Sigmoid colon (tissue), 7 donors: ENCODE measurements at places on chromosomes 5 and 9. TPM values are rescaled to one million over a fixed set of nuclear protein-coding genes. Genes with fewer than 3 reads are reported as not detected.

DNA sequence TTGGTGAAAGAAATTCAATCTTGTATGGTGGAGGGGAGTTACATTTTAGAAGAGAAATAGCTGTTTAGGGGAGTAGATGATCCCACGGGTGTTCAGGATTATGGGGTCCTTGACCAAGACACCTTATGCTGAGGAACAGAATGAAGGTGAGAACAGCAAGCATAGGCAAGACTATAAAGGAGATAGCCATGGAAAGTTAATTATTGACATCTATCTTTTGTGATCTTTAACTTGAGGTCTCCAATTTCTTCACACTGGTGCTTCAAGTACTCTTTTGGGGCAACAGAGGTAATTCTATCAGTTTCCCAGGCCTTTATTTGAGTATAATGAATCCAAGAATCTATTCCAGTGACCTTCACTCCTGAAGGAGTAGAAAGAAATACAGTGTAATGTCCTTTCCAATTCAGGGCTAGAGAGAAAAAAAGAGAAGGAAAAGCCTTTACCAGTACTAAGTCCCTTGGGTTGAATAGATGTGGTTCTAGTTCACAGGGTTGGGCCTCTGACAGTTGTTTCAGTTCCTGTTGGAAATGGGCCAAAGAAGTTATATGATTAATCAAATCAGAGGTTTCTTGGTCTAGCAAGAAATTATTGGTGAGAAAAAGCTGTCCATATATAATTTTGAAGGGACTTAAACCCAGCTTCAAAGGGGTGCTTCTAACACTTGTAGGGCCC, 2104.1 kb upstream of the ACO1 start:
- DNase-seq = no peak

DNA sequence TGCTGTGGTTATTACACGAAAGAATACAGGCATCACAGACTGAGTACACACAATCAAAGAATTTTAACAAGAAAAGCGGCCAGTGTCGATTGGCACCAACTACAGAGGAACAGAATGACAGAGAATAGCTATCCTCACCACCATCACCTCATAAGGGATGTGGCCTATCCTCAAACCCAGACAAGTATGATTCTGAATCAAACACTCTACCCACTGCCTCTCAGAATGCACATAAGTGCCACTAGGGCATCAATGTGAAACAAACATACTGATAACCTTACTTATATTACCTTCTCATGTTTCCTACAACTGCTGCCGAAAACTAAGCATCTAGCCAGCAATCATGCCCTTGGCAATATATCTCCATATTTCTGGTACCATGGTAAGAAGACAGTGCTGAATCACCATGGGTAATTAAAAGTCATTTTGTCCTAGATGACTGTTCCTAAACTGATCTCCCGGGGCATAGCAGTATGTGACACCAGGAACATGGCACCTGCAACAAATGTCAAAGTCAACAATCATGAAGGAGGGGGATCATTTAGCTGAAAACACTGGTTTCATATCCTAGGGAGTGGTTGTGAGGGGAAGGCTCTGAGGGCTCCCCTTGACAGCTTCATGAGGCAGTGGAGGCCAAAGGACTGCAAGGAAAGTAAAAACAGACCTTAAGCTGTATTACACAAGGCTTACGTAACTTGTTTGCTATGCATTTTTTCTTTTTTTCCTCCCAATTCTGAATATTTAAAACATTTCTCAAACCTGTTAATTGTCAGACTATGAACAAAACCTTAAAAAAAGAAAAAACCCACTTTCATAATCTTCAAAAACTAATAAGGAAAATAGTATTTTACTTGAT, 88.3 kb downstream of the LHFPL2 start:
- DNase-seq = no peak

GRCh38 chr9:20199111-20199510, 410.3 kb upstream of the SLC24A2 start:
- no peak for DNase-seq

DNA sequence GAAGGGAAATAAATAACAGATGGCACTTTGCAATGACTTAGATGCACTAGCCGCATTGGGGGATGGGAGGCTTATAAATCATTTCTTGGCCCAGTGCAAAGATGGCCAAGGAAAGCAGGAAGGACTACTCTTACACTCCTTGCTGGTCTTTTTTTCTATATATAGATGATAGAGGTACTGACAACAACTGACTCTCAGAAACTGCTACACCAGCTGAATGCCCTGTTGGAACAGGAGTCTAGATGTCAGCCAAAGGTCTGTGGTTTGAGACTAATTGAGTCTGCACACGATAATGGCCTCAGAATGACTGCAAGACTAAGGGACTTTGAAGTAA, 1.7 kb downstream of the CCNG1 start:
- DNase-seq = no peak

DNA sequence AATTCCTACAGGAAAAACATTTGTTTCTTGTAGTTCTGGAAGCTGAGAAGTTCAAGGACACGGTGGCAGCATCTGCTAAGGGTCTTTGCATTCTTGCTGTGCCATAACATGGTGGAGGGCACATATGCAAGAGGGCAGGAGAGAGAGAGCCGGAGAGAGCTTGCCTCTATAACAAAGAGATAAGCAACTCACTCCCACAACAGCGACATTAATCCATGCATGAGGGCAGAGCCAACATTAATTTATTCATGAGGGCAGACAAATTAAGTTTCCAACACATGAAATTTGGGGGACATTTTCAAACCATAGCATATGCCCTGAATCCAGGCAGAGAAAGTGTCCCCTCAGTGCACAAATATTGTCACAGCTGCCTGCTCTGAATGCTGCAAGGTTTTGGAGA, 4.4 kb upstream of the GTF3C5 start:
- DNase-seq = no peak

DNA sequence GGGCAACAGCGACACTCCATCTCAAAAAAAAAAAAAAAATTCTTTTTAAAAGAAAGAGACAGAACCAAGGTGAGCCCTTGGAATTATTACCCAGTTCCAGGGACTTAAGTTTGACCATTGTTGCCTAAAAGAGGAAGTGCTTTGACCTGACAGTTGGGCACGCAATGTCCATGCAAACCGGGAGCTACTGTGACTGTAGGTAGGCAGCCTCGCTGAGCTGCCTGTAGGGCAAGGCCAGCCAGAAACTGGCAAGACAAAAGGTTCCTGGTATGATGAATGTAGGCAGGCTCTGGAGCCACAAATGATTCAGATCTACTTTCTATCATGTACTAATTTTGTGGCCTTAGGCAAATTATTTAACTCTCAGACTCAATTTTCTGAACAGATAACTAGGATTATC, 334.8 kb upstream of the ZNF462 start:
- DNase-seq = no peak

DNA sequence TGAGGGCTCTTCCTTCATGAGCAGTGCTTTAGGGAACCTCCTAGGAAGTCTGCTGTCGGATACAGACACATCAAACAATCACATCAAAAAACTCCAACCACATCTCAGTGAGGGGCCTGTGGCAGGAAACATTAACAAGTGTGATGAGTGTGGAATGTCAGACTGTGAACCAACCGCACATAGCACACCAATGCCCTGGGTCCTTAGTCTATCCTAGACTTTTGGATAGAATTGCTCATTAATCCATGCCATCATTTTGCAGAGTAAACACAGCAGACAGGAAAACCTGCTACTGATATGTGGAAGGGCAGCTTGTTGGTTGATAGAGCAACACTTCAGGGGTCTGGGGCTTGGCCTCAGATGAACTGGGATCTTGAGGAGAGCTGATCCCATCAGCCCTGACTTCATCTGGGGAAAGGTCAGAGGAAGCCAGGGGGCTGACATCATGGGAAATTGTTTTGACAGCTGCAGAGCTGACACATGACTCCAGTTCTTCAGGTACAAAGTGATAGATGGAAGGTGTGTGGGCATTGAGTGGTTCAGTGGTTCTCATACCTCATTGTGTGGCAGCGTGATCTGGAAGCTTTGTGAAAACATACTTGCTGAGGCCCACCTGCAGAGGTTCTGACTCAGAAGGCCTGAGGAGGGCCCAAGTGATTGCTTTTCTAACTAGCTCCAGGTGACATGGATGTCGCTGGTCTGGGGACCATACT, 193.3 kb downstream of the DIRAS2 start:
- DNase-seq = no peak

DNA sequence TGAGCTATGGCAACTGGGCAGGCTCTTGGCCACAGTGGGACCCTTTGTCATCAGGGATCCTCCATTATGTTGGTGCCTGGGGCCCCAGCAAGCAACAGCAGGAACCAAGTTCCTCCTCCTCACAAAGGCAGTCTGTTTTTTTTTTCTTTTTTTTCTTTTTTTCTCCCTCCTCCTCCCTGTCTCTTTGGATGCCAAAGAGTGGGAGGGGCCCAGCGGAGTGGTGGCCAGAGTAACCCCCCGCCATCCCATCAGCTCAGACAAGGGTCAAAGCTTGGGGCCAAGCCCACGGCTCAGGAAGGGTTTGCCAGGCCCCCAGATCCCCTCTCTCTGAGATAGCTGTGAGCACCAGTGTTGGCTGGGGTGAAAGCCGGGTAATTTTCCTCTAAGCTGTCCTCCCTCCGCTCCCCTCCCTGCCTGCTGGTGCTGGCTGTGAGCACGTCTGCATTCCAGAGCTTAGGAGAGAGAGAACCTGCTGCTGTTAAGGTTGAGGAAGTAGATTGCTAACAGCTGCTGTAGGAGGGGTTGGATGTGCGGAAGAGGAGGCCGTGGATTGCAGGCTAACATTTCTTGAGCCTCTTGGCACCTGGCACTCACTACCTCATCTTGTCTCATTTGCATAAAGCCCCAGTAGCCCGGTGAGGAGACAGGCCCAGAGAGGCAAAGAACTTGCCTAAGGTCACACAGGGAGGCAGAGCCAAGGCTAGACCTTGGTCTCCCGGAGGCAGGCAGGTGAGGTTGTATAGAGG, 21.2 kb downstream of the GSN start:
- DNase-seq = peak; percentile 94

DNA sequence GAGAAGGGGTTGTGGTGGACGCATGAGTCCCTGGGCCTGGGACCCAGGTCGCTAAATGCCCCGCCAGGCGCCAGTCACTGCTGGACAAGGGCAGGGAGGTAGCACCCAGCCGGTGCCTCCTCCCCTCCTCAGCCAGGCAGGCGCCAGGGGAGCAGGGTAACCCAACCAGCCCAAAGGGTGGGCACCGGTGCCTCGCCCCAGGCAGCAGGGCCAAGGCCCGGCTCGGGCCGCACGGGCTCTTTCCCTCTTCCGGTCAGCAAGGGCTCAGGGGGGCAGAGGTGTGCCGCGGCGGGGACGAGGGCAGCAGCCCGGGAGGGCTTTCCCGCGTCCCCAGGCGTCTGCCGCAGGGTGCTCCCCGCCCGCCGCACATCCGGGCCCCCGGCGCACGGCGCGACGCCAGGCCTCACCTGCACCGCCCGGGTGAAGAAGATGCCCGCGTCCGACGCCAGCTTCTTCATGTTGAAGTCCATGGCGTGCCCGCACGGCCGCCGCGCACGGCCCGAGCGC, 393 bp downstream of the SH3GLB2 start:
- DNase-seq = peak; percentile 85

DNA sequence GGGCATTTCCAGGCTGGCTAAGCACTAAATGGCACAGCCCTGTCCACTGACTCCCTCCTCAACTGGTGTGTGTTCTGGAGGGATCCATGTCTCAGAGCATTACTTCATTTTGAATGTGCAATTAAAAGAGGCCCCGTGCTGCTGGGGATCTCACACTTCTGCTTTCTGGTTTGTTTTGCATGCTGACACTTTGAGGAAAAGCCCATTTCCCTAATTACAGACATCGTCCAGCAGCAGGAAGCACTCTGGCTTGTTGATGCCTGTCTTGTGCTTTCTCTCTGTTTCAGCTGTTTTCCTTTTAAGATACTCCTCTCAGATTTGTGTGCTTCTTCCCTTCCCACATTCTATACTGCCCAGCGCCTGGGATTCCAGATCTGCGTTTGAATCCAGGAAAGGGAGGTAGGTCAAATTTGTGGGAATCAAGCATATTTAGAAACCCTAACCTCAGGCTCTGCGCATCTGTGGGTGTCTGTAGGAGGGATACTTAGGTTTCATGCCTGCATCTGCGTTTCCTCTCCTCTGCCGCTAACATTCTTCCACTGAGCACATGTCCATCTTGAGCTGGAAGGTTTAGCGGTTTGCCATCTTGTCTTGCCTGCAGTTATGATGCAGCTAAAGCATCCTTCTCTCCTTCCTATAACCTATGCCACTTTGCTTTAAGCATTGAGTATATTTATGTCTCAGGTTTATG, 25.7 kb downstream of the SYK start:
- DNase-seq = no peak

The FAXDC2 gene
- 96.1 TPM for total RNA-seq

The F12 gene
- total RNA-seq = 0.36 TPM

The PCDHA10 gene
- total RNA-seq = 0.66 TPM

The ADRB2 gene
- 3.5 TPM for total RNA-seq

The CTXN3 gene
- not detected for total RNA-seq

The IL13 gene
- not detected for total RNA-seq

The FAM53C gene
- total RNA-seq = 28.5 TPM
